ENCODE measurements at places on chromosomes 13 and 19. TPM values are rescaled to one million over a fixed set of nuclear protein-coding genes. Genes with fewer than 3 reads are reported as not detected.

Gene FGF22
- not detected for total RNA-seq

Gene CGB5
- total RNA-seq: not detected

Gene TECR
- total RNA-seq: 169 TPM

Gene DHRS12
- 2.3 TPM for total RNA-seq

Gene OR10H1
- 0.21 TPM for total RNA-seq

Gene SLC27A5
- 26.7 TPM for total RNA-seq
